ENCODE measurements at places on chromosomes 2 and 18.
A peak's percentile ranks its signal among the peaks of the same experiment; 100 is the strongest.

DNA sequence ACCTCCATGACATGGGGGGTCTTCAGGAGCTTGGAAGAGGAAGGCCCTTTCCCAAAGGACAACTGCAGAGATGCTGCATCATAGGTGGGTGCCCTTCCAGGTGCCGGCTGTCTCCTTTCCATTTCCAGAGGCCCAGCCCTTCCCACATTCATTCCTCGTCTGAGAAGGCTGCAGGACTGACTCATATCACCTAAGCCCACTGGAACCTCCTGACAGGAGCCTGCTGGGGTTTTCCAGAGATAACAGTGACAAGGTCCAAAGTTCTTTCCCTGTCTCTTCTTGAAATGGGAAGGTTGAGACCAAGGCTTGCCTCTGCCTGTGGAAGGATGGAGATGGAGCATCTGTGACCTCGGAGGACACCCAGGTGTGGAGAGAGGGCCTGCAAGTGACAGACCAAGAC lies 3.6 kb upstream of the PRSS56 start:
- no peak for DNase-seq

GRCh38 chr2:241110607-241111439 lies 8.7 kb upstream of the MTERF4 start:
- no peak for DNase-seq

DNA sequence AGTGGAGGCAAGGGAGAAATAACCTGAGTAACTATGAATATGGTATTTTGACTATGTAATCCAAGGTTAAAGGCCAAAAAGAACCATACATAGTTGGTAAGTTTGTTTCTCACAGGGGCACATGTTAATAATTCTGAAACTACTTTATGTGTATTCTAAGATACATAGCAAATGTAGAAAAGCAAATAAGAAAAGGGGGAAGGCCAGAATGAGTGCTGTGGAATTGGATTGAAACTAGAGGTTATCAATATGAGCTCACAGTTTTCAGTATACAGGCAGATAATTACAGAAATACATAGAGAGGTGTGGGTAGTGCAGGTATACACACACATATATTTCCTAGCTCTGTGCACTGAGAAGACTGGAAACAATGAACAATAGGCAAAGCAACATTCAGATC lies 13.7 kb downstream of the INO80C start:
- DNase-seq: no peak

DNA sequence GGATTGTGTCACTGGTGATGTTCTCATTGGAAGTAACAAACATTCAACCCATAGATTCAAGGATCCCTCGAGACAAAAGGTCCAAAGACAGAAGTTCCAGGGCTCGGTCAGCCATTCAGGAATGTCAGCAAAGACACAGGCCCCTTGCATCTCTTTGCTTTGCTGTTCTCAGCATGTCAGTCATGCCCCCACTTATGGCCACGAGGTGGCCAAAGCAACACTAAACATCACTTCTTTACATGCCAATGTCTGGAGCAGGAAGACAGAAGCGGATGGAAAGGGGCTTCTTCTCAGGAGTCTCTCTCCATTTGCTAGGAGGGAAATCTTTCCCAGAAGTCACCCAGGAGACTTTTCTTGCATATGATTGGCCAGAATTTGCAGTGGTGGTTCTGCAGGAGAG lies 191.6 kb upstream of the SP5 start:
- DNase-seq: no peak

DNA sequence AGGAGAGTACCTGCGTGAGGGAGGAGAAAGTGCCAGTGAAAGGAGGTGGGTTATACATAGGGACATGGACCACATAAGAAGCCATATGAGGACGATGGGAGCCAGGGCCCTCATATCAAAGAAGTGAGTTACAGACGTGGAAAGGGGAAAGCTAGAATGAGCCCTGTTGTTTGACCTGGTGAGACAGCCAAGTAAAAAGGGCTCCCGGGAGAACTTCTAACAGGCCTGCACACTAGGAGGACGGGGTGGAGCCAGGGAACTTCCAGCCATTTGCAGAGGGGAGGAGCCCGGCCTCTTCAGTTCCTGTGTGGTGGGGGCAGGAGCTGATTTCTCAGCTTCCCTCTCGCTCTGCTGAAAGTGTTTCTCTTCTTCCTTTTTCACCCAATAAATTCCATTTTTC lies 84.1 kb upstream of the SLC66A3 start:
- DNase-seq: no peak

GRCh38 chr2:3265471-3265870 lies 112.1 kb downstream of the EIPR1 start:
- DNase-seq: no peak

DNA sequence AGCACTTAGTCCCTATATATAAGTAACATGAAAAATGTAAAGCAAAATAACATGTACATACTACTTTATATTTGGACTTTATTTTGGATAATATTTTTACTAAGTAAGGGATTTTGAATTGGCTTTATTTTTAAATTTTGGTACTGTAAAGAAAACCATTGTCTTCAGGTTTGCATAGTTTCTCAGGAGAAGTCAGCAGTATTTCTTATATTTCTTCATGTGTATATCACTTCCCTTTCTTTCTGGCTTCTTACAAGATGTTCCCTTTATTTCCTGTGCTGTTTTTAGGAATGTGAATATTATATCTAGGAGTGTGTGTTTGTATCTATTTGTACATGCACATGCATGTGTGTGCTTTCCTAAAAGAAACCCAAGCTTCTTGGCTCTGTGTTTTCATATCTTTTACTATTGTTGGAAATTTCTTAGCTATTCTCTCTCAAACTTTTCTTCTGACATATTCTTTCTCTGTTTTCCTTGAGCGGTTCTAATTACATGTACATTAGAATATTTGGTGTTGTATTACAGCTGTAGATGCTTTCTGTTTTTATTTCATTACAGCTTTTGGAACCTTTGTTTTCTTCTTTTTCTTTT lies 1549.7 kb upstream of the ACVR2A start:
- DNase-seq: no peak

GRCh38 chr2:120287183-120288015 lies 34.7 kb downstream of the RALB start:
- no peak for DNase-seq

DNA sequence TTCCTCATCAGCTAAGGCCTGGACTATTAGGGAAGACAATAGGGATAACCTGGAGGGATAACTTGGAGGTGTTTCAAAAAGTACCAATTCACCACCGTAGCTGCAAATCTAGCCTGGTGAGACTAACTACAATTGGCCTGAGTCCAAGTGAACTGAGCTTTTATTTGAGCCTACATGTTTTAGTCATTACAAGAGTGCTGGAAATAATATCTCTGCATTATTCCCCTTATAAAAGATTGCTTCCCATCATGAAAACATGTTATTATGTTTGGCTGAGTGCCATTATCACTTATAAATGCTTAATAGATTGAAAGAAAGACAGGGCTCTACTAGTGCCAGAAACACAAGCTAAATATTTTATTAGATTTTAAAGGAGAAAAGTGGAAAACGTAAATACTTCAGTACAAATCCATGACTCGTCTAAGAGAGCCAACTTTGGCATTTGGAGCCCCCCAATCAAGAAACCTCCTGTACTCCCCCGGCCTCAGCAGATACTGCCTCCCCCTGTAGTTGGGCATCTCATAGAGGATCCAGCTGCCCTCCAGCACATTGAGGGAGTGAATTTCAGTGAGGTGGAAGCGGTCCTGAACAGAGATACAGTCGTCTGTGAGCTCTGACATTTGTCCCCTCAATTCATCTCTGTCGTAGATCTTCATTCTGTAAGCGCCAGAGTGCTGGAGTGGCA lies 3.6 kb downstream of the CRYGB start:
- peak; percentile 75 for DNase-seq

DNA sequence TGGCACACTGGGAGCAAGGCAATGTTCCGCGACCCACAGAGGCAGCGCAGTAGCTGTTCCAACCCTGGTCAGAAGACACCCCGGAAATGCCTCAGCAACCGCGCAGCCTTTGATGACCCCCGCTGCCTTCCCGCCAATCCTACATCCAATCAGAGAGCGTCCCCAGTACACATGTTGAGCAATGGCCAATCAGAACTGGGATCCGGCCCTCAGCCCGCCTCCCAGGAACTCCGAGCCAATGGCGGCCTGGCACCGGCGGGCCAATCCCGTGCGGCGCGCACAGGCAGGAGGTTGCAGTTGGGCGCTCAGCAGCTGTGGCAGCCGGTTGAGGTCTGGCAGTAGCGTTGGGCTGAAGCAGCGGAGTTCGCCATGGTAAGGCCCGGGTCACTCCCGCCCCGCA lies at the start of gene TUBA3D:
TSS of gene TUBA3D (plus strand) at position 289 of the 400 bp plus-strand sequence. CDS start at position 370, 81 bp downstream.
- DNase-seq: no peak

DNA sequence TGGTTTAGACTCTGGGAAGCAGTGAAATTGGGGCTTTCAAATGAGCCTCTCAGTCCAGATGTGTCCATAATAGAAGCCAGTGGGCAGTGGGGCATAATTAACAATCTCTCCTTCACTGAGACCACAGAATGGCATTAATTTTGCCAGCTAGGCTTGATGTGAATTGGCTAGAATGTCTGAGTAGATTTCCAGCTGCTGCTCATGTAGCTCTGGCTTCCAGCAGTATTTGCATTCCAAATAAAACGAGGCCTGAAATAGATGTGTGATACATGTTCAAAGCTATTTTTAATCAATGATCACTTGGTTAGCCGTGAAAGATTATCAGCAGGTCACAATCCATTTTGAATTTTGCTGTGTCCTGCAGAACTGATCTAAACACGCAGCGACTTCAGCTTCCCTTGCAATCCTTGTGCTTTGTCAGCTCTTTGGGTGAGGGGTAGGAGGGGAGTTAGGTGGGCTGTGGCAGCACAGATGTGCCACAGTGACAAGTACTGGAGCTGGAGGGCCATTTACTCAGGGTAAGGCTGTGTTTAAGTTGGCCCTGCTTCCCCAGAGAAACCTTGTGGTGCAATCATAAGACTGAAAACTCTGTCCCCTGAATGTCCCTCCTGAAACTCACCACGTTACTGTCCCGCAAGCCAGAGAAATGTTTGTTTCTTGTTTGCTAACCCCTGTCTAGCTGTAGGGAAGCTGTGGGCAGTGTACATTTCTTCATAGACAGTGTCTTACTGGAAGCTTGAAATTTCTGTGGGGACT lies 56.9 kb upstream of the TMEM178A start:
- no peak for DNase-seq

- DNase-seq: no peak
Measured at GRCh38 chr18:8944871-8945245, 157.6 kb upstream of the NDUFV2 start.

DNA sequence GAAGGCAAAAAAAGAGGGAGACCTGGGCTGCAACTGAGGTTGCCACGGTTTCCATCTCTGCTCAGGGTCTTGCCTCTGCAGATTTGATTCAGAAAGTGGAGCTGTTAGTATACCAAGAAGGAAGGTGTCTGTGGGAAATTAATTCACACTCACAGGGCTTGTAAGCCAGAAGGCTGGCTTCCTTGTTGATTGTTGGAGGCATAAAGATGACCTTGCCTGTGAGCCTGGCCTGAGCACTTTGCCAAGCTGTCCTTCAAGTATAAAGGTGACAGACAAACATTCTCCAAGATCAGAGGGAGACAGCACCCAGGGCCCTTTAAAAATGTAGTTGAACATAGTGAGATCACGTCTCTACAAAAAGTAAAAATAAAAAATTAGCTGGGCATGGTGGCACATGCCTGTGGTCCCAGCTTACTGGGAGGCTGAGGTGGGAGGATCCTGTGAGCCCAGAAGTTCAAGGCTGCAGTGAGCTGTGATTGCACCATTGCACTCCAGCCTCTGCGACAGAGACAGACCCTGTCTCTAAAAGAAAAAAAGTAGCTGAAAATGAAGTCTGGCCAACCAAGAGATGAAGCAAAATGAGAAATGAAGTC lies 91.2 kb upstream of the UXS1 start:
- no peak for DNase-seq

GRCh38 chr2:26532301-26533250 lies 54.7 kb upstream of the OTOF start:
- DNase-seq: no peak

DNA sequence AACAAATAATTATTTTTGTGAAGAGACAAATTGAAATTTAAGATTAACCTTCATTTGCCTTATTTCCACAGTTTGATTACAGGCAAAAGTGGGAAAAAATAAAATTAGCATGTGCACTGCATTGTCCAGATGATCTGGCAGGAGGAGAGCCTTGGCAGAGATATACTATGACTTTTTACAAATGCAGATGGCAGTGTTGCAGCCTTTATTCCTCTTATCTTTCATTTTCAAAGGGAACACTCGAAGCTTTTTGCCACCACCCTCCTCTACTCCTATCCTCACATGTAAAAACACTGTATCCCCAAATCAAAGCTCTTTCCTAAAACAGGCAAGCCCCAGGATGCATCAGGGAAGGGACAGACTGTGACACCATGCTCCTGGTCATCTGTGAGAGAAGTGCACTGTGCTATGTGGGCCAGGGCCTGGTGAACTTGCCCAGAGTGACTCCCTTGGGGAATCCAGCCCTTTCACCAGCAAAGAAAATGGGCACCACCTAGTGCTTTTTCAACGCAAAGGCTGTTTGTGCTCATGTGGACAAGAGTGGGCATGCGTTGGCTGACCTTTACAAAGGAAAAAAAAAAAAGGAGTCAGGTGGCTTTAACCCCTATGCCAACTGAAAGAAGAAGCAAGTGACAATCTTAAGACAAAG lies 74.7 kb upstream of the ETAA1 start:
- no peak for DNase-seq

DNA sequence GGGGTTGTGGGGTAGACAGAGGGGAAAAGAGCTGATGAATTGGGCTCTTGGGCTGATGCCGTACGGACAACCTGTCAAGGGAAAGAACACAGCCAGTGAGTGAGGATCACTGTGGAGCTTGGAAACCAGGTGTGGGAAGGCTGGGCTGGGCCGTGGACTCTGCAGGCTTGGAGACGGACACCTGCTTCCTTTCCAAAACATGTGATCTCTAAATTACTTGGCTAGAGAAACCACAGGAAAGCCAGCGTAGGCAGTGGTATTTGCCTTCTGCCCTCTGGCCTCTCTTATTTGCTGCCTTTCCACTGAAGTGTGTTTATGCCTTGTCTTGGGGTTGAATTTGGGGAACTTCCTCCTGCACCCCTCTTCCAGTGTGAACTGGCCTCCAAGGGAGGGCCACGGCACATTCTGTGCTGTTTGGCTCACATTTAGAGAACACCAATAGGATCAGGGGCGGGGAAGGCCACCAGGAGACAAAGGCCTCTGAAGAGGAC lies 267.7 kb downstream of the PRKCE start:
- DNase-seq: no peak

- no peak for DNase-seq
Measured at GRCh38 chr2:68878753-68879152, 7.6 kb upstream of the BMP10 start.

DNA sequence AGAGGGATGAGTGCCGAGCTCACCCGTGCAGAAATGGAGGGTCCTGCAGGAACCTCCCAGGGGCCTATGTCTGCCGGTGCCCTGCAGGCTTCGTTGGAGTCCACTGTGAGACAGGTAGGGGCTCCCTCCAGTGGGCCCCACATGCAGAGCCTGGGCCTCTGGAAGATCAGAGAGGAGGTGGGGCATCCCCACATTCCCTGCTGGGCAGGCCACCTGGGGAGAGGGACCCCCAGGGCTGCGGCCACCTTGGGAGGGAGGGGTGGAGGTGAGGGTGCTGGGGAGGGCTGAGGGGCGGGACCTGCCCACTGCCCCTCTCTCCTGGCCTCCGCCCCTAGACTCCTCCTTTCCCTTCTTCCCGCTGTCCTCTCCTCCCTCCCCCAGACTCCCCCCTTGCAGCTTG lies 38.5 kb downstream of the MTERF4 start:
- DNase-seq: no peak

All from NCI-H1436 treated with DMSO at 0.1 percent for 48 hours (cell line).